ENCODE measurements at places on chromosomes 16 and 17.

DNA sequence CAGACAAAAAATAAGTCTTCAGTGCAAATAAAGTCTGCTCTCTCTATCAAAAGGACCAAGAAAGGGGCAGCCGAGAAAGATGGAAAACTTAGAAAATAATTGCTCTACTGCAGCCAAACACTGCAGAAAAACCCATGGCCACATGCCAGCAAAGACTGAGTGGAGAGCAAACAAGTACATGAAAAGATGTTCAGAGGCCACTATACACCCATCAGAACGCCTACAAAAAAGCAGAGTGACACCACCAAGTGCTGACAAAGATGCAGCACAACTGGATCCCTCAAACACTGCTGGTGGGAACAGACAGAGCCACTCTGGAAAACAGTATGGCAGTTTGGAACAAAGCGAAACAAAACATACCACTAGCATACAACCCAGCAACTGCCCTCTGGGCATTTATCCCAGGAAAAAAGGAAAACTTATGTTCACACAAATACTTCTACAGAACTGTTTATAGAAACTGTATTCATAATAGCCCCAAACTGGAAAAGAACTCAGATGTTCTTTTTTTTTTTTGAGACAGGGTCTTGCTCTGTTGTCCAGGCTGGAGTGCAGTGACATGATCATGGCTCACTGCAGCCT, 36.7 kb downstream of the KIAA0753 start:
- no peak for DNase-seq

GRCh38 chr17:4301066-4301465, 37.3 kb upstream of the ANKFY1 start:
- DNase-seq = no peak

DNA sequence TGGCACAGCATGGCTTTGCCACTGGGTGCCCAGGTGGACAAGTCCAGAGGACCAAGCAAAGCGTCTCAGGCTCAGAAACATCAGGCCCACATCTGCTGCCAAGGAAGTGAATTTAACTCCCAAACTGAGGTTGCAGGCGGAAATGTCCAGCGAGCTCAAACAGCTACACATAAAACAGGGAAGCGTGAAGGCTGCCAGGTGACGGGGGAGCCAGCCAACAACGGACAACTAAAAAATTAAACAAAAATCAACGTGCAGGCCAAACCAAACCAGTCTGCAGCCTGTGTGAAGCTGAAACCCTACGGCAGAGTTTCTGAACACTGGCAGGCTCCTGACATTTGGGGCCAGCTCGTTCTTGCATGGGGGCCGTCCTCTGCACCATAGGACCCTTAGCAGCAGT, 2.5 kb downstream of the TK1 start:
- no peak for DNase-seq

- DNase-seq = peak; percentile 75
Measured at GRCh38 chr17:16322636-16323035, 30.6 kb downstream of the CENPV start.

- no peak for DNase-seq
Measured at GRCh38 chr17:266701-267667, 85.5 kb upstream of the DOC2B start.
